CD4-positive, alpha-beta T cell treated with Interleukin-10 for 1 hour (primary cell): ENCODE measurements at places on chromosomes 6 and 20.

- no peak for DNase-seq
Measured at GRCh38 chr6:133542056-133542821, 301.1 kb downstream of the EYA4 start.

- DNase-seq, result no peak
Measured at GRCh38 chr6:134619789-134620188, 301.9 kb upstream of the SGK1 start.

DNA sequence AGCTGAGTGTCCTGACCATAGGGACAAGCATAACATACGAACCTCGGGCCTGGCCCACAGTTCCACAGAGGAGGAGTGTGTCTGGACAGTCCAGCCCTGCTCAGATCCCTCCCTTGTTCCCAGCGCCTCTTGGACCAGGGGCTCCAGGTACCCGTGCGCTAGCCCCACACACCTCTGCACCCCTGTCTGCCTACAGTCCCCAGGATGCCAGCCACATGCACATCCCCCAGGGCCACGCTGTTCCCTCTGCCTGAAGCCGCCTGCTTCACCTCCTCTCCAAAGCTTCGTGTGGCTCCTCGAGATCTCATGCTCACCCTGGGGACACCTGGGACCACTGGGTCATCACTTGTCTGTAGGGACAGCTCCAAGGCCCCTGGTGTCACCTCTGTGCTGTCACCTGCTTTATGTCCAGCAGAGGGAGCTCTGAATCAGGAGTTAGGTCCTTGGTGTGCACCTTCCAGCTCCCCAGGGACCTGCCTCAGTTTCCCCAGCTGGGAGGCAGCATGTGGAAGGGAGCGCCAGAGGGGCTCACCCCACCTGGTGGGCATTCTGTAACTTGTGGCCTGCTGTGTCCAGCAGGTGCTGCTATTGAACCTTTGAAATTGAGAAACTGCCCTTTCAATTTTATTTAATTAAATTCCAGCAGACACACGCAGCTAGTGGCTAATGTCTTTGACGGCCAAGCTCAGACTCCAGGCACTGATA, 7.3 kb upstream of the YTHDF1 start:
- peak; percentile 56 for DNase-seq

GRCh38 chr20:9200196-9200595, 131.3 kb downstream of the PLCB4 start:
- no peak for DNase-seq

GRCh38 chr6:41692080-41692675, 43.2 kb downstream of the TFEB start:
- no peak for DNase-seq

GRCh38 chr20:19970256-19970765, 46.9 kb upstream of the NAA20 start:
- no peak for DNase-seq

DNA sequence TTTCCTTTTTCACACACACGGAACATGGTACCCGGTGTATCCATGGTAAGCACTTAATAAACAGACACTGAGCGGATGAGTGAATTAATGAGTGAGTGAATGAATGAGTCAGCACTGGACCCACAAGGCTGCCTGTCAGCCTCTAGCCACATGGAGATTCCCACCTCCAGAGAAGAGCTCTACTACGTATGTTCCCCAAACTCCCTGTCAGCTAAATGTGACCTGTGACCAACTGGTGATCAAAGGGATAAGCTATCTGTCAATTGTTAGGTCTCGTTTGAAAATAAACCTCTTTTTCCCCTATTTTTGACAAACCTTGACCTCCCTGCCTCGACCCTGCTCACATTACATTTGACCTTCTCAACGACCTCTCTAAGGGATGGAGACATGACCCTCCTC, 24.5 kb upstream of the TAF8 start:
- DNase-seq, result no peak

- no peak for DNase-seq
Measured at GRCh38 chr6:37242429-37243052, 15.0 kb upstream of the TBC1D22B start.

GRCh38 chr6:24858177-24858653, 59.5 kb upstream of the ARMH2 start:
- peak; percentile 67 for DNase-seq

DNA sequence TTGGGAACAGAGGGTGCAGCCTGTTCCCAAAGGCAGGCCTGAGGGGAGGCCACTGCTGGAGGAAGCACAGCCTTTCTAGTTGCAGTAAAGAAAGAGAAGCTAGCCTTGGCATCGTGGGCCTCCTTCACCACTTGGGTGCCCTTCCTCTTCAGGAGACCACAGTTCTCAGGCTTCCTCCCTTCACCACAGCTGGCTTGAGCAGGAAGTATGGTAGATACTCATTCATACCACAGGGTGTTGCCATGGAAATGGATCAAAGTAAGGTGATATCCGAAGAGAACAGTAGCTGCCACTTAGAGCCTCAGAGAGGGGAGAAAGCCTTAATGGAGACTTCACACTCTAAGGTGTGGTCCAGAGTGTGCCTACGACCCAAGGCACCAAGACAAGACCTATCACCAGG, 120.4 kb upstream of the RIPOR2 start:
- DNase-seq, result peak; percentile 90

DNA sequence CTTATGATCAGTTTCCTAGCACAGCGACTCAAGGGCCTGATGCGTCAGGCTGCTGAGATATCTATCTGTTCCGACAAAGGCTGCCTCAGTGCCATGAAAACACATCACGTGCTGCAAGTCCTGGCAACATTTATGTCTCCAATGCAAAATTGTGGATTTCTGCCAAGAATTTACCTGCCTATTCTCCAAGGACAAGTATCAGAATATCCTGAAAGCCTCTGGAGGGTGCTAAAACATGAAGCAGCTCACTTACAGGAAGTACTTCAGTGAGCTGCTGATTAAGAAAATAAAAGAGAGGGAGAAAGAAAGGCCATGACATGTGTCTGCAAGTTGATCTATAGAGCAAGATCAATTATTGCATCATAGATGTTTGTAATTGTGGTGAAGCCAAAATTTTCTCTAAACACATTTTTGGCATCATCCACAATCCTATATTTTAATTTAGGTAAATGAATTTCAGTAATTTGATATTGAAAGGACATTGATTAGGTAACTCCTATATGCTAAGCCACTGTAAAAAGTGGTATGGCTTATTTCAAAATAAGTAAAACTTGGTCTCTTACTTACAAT, 25.8 kb upstream of the TPBG start:
- DNase-seq, result no peak

- DNase-seq, result no peak
Measured at GRCh38 chr6:12504325-12504966, 212.1 kb upstream of the PHACTR1 start.

DNA sequence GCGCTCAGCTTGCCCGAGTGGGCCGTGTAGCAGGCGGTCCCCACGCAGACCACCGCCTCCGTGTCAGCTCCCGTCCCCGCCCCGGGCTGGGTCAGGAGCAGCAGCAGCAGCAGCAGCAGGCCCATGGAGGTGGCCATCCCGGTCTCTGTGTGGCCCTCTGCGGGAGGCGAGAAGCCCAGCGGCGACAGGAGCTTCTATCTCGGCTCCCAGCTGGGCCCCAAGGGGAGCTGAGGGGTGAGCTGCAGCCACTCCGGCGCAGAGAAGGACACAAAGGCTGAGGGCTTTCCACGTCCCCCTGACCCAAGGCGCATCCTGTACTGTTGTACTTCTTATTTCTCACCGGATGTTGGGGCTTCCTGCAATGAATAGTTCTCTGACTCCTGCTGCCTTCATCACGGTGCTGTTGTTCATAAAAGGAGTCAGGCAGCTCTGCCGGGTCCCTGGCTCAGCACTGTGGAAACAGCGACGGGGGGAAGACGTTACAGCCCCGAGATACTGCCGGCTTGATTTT, at the start of gene CD93:
Gene CD93, minus strand, starts transcription at position 269 of the 511 bp plus-strand sequence. Its CDS starts 132 bp downstream, at position 137.
- peak; percentile 17 for DNase-seq

DNA sequence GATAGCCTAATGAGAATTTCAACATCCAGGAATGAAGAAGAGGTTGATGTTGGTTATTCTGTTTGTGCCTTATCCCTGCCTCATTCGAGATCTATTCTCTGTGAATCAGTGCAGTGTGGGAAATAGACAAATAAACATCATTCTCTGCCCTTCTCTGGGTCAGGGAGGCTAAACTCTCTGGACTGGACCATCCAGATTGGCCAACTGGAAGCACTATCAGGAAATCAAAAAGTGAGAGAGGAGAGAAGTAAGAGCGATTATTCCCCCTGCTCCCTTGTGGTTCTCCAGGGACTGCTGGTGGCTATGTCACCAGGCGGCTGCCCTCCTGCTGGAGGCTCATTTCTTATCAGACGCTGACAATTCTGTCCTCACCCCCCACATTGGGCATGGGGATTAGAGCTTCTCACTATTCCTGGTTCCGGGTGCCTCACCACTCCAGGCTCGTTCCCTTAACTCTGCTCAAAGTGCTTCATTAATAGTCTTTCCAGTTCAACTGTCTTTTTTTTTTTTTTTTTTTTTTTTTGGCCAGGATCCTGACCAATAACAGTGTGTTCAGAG, 201.7 kb upstream of the RREB1 start:
- no peak for DNase-seq
